ENCODE measurements at places on chromosomes 7 and 10. TPM values are rescaled to one million over a fixed set of nuclear protein-coding genes. Genes with fewer than 3 reads are reported as not detected.

TMEM184A gene
- polyA plus RNA-seq = 0.08 TPM

HECW1 gene
- not detected for polyA plus RNA-seq

SFTPA1 gene
- not detected for polyA plus RNA-seq

RBP3 gene
- not detected for polyA plus RNA-seq

CHRM2 gene
- polyA plus RNA-seq = not detected

SLC35B4 gene
- 17.2 TPM for polyA plus RNA-seq

AKR1D1 gene
- not detected for polyA plus RNA-seq

MINDY4 gene
- 0.25 TPM for polyA plus RNA-seq

SSC4D gene
- polyA plus RNA-seq = not detected

SAP25 gene
- 0.73 TPM for polyA plus RNA-seq

TMEM236 gene
- polyA plus RNA-seq = not detected

VSTM4 gene
- not detected for polyA plus RNA-seq

THSD7A gene
- polyA plus RNA-seq = not detected

PPP2R2D gene
- polyA plus RNA-seq = 17.1 TPM

CTAGE4 gene
- polyA plus RNA-seq = not detected

GJD4 gene
- not detected for polyA plus RNA-seq

CHN2 gene
- polyA plus RNA-seq = 3.0 TPM

KCNMA1 gene
- 5.5 TPM for polyA plus RNA-seq

VAX1 gene
- polyA plus RNA-seq = not detected

C10orf53 gene
- not detected for polyA plus RNA-seq

SLC26A3 gene
- not detected for polyA plus RNA-seq

PARG gene
- polyA plus RNA-seq = 16.7 TPM

ZC3HAV1L gene
- 0.80 TPM for polyA plus RNA-seq

MINDY3 gene
- 4.5 TPM for polyA plus RNA-seq

LRRC61 gene
- polyA plus RNA-seq = 29.1 TPM

NYAP1 gene
- polyA plus RNA-seq = not detected

OR2A7 gene
- 1.1 TPM for polyA plus RNA-seq

NSUN6 gene
- 8.6 TPM for polyA plus RNA-seq

SMKR1 gene
- 8.3 TPM for polyA plus RNA-seq

IFIT2 gene
- 13.6 TPM for polyA plus RNA-seq

HTRA1 gene
- not detected for polyA plus RNA-seq

CDNF gene
- 1.1 TPM for polyA plus RNA-seq

AGR2 gene
- not detected for polyA plus RNA-seq

HUS1 gene
- 38.3 TPM for polyA plus RNA-seq

SORCS1 gene
- not detected for polyA plus RNA-seq

SLIT1 gene
- not detected for polyA plus RNA-seq

FAM25C gene
- not detected for polyA plus RNA-seq

ASB4 gene
- polyA plus RNA-seq = not detected

TUBB8 gene
- 0.59 TPM for polyA plus RNA-seq

CTAGE8 gene
- polyA plus RNA-seq = 0.33 TPM

UCMA gene
- not detected for polyA plus RNA-seq

GPR85 gene
- polyA plus RNA-seq = not detected

HHEX gene
- polyA plus RNA-seq = 134 TPM

GIMAP8 gene
- polyA plus RNA-seq = 1.4 TPM

PWWP2B gene
- 9.0 TPM for polyA plus RNA-seq

ANKRD1 gene
- polyA plus RNA-seq = not detected

ZNF425 gene
- polyA plus RNA-seq = 0.95 TPM

CUZD1 gene
- 1.0 TPM for polyA plus RNA-seq

DPYSL4 gene
- not detected for polyA plus RNA-seq

GRM3 gene
- not detected for polyA plus RNA-seq

OR6V1 gene
- not detected for polyA plus RNA-seq

PSPH gene
- 5.6 TPM for polyA plus RNA-seq
